Panc1 (cell line): ENCODE measurements at places on chromosomes 5 and 9.

GRCh38 chr5:163916376-163916775 is 411.0 kb downstream of the MAT2B start:
- no peak for DNase-seq

GRCh38 chr5:115455301-115455707 is 89.3 kb downstream of the FEM1C start:
- DNase-seq = no peak

GRCh38 chr9:117757561-117758190 is 53.5 kb downstream of the TLR4 start:
- DNase-seq = no peak

DNA sequence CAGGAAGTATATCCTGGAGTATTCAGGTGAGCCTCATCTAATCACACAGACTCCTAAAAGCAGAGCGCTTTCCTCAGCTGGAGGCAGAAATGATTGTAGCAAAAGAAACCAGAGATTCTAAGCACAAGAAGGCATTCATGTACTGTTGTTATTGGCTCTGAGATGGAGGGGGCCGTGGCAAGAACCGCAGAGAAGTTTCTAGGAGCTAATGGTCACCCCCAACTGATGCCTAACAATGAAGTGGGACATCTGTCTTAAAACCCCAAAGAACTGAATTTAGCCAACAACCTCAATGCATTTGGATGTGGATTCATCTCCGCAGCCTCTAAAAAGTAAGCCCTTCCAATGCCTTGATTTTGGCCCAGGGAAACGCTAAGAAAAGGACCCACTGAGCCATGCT is 76.3 kb downstream of the ADAMTSL1 start:
- DNase-seq = no peak
